ENCODE measurements at places on chromosomes 2 and 18. TPM values are rescaled to one million over a fixed set of nuclear protein-coding genes. Genes with fewer than 3 reads are reported as not detected.
A peak's percentile ranks its signal among the peaks of the same experiment; 100 is the strongest.

GRCh38 chr18:74351354-74351753 is 35.7 kb downstream of the C18orf63 start:
- H3K4me3 ChIP-seq, result no peak overlapping the region
- no peak for DNase-seq
- no peak overlapping the region for H3K27ac ChIP-seq
- H3K4me1 ChIP-seq, result peaks cover 16% of the 10 kb centered on the region
- no peaks in the 10 kb centered on the region for H3K36me3 ChIP-seq

- no peak overlapping the region for H3K27ac ChIP-seq
- DNase-seq, result no peak
- no peak overlapping the region for H3K4me3 ChIP-seq
- H3K36me3 ChIP-seq, result peaks cover 2% of the 10 kb centered on the region
- H3K27me3 ChIP-seq, result peaks cover 23% of the 10 kb centered on the region
Measured at GRCh38 chr2:71235930-71236587, 9.2 kb upstream of the PAIP2B start.

- no peak overlapping the region for H3K27ac ChIP-seq
- H3K4me3 ChIP-seq, result no peak overlapping the region
- H3K27me3 ChIP-seq, result no peaks in the 10 kb centered on the region
Measured at GRCh38 chr2:38274286-38275276, 102.5 kb downstream of the ATL2 start.

DNA sequence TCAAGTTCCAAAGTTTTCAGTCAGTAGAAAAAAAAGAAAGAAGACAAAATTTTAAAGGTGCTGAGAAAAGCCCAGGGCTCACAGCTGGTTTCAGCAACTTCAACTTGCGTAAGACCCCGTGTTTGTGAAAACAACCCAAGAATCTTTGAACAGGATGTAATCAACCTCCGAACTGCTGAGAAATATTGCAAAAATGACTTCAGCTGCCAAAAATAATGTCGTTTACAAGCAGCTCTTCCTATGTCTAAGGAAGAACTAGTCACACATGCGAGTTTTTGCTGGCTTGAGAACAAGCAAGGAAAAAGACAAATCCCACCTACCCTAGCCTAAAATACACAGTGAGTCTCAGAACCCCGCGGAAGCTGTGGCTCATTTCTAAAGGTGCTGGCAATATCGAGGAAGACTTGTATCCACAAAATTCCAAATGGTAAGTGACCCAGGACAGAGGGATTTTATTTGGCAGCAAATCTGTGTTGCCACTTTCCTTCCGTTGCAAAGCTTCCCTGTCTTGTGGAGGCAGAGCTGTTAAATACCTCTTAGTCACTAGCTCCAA is 59.8 kb upstream of the SLC8A1 start:
- DNase-seq, result no peak
- peaks cover 6% of the 10 kb centered on the region for H3K4me1 ChIP-seq
- H3K36me3 ChIP-seq, result no peaks in the 10 kb centered on the region
- H3K27ac ChIP-seq, result no peak overlapping the region

DNA sequence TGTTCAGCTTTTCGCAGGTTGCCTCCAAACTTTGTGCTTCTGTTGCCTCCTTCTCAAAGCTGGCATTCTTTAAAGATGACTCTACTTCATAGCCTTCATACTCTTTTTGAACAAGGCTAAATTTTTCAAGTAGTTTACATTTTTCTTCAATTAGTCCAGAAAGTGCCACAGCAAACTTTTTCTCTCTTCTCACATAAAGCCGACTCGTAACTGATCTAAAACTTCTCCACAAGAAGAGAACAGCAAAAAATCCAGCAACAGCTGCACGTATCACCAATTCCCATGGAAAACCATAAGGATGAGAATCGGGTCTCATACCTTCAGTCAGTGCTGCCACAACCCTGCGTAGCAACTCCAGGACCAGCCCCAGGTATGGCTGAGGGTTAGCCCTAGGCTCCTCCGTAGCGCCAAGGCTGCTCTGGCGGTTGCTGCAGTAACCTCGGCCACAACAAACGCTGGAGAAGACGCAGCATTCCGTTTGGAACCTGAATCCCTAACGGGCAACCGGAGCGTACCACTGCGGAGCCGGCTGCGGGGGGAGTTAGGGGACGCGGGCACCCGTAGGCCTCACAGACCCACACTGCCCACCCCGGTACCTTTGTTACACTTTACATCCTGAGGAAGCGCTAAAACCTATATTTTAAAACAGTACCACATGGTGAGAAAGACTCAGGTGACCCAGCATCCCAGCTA is at the start of gene CTAGE1:
Gene CTAGE1 (minus strand): TSS at position 420 of the 693 bp plus-strand sequence. CDS start 104 bp downstream, at position 316.
- no peak within 1 kb of the TSS for H3K27ac ChIP-seq
- no peak for DNase-seq
- peaks cover 4% of the 10 kb centered on the region for H3K27me3 ChIP-seq
- H3K36me3 ChIP-seq, result no peaks in the 10 kb centered on the region

DNA sequence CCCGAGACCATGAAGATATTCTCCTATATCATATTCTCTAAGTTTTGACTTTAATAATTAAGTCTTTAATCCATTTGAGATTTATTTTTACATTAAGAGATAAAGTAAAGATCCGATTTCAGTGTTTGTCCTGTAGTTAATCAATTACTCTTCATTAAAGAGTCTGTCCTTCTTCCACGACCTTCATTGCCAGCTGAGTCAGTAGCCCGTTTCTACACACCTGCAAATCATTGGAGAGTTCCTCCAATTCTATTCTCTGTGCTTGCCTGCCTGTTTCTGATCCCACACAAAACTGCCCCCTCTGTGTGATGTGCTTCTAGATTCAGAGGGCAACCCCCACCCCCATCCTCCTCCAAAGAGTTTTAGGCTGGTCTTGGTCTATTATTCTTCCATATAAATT is 119.2 kb downstream of the KCNF1 start:
- no peaks in the 10 kb centered on the region for H3K36me3 ChIP-seq
- no peak overlapping the region for H3K27ac ChIP-seq
- no peaks in the 10 kb centered on the region for H3K4me1 ChIP-seq
- DNase-seq, result no peak
- H3K4me3 ChIP-seq, result no peak overlapping the region

DNA sequence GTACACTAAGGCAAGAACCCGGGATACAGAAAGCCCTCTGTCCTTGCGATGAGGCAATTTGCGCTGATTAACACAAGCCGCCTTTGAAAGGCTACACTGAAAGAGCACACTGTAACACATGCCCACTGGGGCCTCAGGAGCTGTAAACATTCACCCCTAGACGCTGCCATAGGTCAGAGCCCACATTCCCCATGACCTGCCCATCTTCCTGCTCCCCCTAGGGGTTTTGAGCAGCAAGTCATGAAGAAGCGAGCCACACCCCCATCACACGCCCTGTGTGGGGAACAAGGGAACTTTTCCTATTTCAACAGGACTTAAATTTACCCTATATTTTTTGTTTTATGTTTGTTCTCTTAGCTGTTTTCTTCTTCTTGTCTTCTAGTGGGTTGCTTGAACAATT is 47.8 kb upstream of the SLC4A10 start:
- no peaks in the 10 kb centered on the region for H3K36me3 ChIP-seq
- H3K4me3 ChIP-seq, result no peak overlapping the region
- H3K27me3 ChIP-seq, result peaks cover 14% of the 10 kb centered on the region
- H3K4me1 ChIP-seq, result peaks cover 2% of the 10 kb centered on the region
- peak; percentile 17 for DNase-seq
- no peak overlapping the region for H3K27ac ChIP-seq

DNA sequence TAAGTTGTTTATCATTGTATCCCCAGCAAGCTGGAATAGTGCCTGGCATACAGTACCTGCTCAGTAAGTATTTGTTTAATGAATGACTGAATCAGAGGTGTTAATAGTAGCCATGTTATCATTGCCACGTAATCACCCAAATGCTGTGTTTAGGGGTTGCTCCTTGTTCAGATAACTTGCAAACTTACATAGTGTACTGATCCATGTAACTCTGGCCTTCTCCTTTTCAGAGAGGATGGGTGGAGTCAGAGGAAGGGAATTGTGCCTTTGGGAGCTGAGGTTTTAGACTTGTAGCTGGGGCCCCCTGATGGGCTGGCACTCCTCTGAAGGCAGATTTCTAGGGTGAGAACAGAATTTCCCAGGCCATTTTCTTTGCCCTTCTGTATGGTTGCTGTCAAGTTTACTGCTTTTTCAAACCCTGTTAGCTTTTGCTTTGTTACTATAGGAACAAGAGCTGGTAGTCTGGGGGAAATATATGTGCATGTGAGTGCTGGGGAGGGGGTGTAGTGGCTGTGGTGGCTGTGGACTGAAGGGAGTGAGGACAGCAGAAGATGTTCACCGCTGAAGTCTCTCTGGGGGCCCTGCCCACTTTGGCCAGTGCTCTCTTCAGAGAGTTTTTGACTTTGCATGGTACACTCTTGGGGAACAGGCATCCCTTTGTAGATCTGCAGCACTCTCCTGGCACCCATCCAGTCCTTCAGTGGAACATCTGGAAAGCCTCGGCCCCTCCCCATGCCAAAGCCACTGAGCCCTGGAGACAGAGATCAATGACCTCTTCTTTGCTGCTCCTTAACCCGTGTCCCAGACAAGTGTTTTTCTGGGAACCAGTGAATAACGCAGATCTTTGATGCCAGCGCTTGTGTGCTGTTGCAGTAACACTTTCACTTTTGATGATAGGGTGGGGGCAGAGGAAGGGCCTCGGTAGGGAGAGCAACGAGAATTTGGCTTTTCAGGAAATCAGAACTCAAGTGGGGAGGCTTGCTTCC is 209.0 kb downstream of the PRKCE start:
- H3K27ac ChIP-seq, result peak overlapping the region; percentile 79
- H3K27me3 ChIP-seq, result no peaks in the 10 kb centered on the region
- DNase-seq, result peak; percentile 20
- H3K4me3 ChIP-seq, result peak overlapping the region; percentile 80

GRCh38 chr2:99756059-99756458 is 266.2 kb upstream of the REV1 start:
- H3K4me1 ChIP-seq, result no peaks in the 10 kb centered on the region
- no peak for DNase-seq
- H3K27ac ChIP-seq, result no peak overlapping the region
- H3K36me3 ChIP-seq, result no peaks in the 10 kb centered on the region

DNA sequence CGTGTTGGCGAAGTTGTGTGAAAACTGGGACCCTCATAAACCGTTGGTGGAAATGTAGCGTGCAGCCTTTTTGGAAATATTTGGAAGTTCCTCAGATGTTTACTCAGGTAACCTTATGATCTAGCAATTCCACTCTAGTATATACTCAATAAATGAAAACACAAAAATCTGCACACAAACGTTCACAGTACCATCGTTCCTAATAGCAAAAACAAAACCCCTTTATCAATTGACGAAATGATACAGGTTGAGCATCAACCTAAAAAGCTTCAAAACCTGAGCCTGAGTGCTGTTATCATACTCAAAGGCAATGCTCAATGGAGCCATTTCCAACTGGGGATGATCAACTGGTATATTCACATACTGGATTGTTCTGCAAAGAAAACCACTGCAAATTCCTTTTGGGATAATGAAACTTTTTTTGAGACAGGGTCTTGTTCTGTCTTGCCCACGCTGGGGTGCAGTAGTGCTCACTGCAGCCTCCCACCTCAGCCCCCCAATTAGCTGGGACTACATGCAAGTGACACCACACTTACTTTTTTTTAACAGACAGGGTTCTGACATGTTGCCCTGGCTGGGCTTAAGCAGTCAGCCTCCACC is 777 bp upstream of the C18orf32 start:
- H3K36me3 ChIP-seq, result peaks cover 62% of the 10 kb centered on the region
- no peak for DNase-seq
- H3K4me1 ChIP-seq, result peaks cover 47% of the 10 kb centered on the region
- H3K27me3 ChIP-seq, result no peaks in the 10 kb centered on the region
- H3K27ac ChIP-seq, result peak overlapping the region; percentile 99

GRCh38 chr2:220985561-220985960 is 586.5 kb downstream of the EPHA4 start:
- DNase-seq, result no peak
- H3K36me3 ChIP-seq, result no peaks in the 10 kb centered on the region
- H3K27me3 ChIP-seq, result peaks cover 6% of the 10 kb centered on the region
- no peak overlapping the region for H3K27ac ChIP-seq

DNA sequence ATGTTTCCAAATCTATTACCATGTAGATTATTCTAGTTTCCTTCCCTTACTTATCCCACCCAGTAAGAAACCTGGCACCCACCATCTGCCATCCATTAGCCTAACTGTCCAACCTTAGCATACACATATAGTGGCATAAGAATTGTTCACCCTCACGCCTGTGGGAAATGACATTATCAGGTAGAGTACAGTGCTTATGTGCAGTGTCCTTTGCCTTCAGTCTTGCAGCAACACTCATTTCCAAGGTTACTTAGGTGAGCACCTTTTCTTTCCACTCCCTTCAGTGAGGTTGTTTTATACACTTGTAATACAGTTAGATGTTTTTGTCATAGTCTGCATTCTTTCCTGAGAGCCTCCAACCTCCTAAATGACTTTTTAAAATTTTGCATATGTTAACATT is 18.1 kb downstream of the AQP12B start:
- H3K27ac ChIP-seq, result no peak overlapping the region
- H3K27me3 ChIP-seq, result peaks cover 23% of the 10 kb centered on the region
- H3K4me1 ChIP-seq, result no peaks in the 10 kb centered on the region
- H3K36me3 ChIP-seq, result no peaks in the 10 kb centered on the region

DNA sequence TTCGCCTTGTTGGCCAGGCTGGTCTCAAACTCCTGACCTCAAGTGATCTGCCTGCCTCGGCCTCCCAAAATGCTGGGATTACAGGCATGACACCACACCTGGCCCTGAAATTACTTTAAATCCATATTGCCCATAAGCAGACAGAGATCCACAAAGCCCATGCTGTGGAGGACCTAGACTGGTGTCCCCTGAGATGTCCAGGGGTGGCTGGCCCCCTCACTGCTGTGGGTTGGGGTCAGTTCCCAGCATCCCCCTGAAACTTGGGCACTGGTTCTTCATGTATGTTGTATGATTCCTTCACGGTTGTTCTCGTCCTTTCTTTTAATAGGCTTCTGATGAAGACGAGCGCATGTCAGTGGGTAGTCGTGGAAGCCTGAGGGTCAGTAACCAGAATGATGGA is 78.1 kb upstream of the RBM44 start:
- H3K4me3 ChIP-seq, result no peak overlapping the region
- H3K36me3 ChIP-seq, result peaks cover 12% of the 10 kb centered on the region
- DNase-seq, result no peak
- peaks cover 36% of the 10 kb centered on the region for H3K4me1 ChIP-seq

DNA sequence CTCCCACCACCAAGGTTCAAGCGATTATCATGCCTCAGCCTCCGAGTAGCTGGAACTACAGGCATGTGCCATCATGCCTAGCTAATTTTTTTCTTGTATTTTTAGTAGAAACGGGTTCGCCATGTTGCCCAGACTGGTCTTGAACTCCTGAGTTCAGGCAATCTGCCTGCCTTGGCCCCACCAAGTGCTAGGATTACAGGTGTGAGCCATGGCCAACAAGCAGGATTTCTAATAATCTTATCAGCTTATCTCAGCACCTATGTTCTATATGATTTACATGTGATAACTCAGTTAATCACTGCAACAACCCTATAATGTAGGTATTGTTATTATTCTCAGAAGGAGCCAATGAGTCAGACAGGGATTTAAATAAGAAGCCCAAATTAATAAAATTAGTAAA is 80.3 kb downstream of the GORASP2 start:
- DNase-seq, result no peak
- H3K36me3 ChIP-seq, result peaks cover 16% of the 10 kb centered on the region
- H3K4me3 ChIP-seq, result no peak overlapping the region
- H3K27ac ChIP-seq, result no peak overlapping the region

GRCh38 chr2:185181901-185182300 is 556.7 kb upstream of the FSIP2 start:
- H3K4me3 ChIP-seq, result no peak overlapping the region
- H3K4me1 ChIP-seq, result no peaks in the 10 kb centered on the region
- no peak for DNase-seq
- H3K27me3 ChIP-seq, result no peaks in the 10 kb centered on the region
- H3K27ac ChIP-seq, result no peak overlapping the region

The ACVR2A gene
- 1.9 TPM for total RNA-seq

The RFX8 gene
- total RNA-seq, result not detected

The TGFA gene
- 0.25 TPM for total RNA-seq

The CAPN14 gene
- total RNA-seq, result 0.49 TPM
